ENCODE measurements at places on chromosomes 16 and 17.

DNA sequence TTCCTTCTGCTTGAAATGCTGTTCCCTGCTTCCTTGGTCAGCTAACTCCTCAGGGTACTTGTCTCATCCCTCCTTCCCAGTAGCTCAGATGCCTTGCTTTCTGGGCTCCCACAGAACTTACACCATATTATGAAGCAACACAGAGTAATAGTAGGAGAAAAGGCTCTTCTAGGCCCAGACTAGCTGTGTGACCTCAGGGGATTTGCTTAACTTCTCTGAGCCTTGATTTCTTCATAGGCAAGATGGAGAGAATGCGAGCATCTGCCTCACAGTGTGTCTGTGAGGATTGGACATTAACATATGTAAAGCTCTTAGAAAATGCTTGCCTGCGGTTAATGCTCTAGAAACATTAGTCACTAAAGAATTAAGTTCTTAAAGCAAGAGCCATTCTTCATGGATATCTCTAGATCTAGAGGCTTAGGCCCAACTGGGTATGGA, 22.3 kb upstream of the PECAM1 start:
- no peak for DNase-seq

GRCh38 chr16:5108505-5109158, 11.0 kb upstream of the EEF2KMT start:
- DNase-seq, result no peak

DNA sequence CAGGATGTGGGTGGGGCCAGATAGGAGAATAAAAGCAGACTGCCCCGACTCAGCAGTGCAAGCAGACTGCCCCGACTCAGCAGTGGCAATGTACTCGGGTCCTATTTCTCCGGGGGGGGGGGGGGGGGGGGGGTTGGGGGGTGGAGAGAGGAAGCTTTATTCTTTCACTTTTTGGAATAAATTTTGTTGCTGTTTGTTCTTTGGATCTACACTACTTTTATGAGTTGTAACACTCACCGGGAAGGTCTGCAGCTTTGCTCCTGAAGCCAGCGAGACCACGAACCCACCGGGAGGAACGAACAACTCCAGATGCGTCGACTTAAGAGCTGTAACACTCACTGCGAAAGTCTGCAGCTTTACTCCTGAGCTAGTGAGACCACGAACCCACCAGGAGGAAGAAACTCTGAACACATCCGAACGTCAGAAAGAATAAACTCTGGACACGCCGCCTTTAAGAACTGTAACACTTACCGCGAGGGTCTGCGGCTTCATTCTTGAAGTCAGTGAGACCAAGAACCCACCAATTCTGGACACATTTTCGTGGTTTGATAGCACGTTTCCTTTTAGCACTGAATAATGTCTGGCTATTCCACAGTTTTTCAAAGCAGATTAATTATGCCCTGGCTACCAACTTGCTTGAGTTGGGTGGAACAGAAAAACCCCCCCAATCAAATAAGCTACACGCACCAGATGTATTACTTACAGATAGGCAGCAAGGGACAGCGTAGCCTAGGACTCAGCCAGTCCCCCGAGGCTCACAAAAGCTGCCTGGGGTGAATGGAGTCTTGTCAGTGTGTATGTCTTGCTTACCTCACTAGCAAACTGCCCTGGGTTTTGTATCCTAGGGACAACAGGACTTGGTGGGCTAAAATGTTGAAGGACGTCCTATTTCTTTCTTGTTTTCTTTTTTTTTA, 11.9 kb downstream of the FZD2 start:
- DNase-seq, result no peak

- no peak for DNase-seq
Observed at GRCh38 chr16:89567656-89568594, 7.4 kb downstream of the RPL13 start.

DNA sequence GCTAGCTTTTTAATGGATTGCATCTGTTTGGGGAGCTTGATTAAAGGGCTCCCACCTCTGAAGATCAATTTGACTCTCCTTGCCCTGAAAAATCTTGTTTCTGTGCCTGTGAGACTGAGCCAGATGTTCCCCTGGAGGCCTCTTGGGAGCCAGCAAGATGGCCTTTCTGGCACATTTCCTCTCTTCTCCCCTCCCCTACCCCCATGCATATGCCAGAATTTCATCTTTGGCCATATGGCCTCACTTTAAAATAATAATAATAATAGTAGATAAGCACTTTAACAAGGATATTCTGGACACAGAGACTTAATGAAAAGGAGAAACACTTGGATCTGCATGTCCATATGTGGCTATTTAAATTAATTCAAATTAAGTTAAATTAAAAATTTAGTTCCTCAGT, 144.1 kb upstream of the CES5A start:
- DNase-seq, result no peak

DNA sequence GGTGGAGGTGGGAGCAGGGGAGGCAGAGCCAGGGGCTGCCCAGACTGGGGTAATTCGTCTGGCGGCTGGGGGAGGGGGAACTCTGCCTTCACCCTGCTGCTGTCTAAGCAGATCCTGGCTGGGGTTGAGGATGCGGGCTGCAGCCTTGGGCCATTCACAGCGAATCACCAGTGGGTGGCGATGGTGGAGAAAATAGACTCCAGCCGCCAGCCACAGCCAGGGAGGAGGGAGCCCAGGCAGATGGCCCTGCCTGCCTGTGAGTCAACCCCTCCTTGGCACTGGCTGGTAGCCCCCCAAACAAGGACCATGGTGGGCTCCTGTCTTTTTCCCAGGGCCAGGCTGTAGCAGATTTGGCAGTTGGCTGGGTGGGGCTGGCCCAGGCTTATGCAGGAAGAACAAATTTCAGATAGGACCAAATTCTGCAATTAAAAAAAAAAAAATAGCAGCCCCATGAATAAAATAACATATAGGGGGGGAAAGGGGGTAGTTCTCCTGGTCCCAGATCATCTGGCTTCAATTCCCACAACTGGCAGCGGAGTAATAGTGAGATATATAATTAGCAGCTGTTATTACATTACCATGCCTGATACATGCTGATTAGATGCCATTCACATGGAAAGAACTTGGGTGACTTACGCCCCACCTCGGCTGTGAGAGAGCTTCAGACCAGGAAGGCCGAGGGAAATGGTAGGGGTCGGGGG, 41.5 kb upstream of the CDH5 start:
- DNase-seq, result no peak

DNA sequence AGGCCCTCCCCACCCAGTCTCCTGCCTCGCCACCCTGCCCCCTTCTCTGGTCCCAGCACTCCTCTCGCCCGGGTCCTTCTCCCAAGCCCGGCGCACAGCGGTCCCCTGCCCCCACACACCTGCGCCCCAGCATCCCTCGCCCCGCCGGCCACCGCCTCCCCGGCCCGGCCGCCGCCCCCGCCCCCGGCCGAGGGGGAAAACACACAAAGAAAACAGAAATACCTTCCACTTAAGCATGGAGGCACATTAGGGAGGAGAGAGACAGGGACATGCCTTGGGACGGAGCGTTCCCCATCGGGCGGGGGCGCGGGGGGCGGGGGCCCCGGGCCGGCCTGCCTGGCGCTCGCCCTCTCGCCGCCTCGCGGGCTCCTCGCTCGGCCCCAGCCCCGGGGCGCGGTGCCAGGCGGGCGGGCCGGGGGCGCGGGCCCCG, 326 bp downstream of the SRCIN1 start:
- DNase-seq, result no peak

GRCh38 chr17:4648741-4649140, 7.3 kb upstream of the ALOX15 start:
- DNase-seq, result no peak

GRCh38 chr17:68674029-68674925, 73.1 kb upstream of the FAM20A start:
- DNase-seq, result no peak

DNA sequence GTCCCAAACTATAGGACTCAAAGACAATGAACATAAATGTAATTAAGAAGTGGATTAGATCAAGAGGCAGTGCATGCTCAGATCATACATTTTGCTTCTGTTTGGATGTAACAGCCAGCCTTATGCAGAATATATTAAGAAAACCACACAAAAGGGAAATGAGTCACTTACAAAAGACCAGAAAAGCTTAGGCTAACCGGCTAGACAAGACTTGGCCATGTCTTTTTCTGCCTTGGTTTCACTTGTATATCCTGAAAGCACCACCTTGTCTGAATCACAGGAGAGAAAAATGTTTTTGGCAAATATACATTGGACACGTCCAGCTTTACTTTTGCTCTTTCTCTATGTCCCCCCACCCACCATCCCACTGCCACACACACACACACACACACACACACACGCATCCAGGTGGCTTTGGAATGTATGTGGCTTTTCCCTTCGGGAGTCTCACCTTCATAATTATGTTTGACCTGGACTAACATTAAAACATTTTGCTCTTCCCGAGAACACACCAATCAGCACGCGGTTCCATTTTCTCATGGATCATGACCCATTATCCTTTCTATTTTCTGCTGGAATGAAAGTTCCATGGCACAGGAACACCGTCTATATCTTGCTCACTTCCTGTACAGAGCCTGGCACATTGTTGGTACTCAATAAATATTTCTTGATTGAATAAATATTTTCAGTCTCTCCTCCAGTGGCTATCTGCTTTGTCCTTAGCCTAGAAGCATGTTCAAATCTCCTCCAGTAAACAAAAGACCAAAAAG, 64.6 kb downstream of the CDK5R1 start:
- DNase-seq, result no peak

DNA sequence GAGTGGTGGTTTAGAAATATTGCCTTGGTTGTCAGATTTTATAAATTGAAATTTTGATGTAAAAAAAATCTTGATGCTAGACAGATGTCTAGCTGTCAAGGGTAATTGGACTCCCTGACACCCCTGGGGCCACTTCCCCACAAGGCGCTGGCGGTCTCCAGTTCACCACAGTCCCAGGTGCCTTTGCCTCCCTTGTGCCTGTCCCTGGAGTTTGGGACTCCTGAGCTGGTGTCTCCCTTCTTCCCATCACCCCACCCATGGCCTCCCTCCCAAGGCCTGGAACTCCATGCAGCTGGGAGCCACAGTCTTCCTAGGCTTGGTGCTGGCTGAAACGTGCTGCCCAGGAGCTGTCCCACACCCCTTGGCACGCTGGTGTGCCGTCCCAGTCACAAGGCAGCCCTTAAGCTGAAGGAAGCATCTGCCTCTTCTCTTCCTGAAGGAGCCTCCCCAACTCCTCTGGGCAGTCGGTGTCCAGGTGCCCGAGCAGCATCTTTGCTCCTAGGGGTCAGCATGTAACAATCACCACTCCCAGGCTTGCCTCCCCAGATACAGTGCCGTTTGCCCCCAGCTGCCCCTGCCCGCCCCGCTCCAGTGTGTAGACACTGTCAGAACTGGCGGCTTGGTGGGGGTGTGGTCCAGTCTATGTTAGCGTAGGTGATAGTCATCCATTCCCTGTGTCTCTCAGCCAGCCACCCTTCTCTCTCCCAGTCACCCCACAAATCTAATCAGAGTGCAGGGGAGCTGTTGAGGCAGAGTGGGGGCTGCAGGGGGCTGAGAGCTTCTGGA, 26.2 kb downstream of the POLR3E start:
- DNase-seq, result no peak

- DNase-seq, result no peak
Observed at GRCh38 chr17:7651665-7652387, 1.1 kb downstream of the ATP1B2 start.

GRCh38 chr17:54982399-54982798, 13.8 kb downstream of the STXBP4 start:
- DNase-seq, result no peak

GRCh38 chr17:44578947-44579346, 21.7 kb downstream of the FZD2 start:
- no peak for DNase-seq

DNA sequence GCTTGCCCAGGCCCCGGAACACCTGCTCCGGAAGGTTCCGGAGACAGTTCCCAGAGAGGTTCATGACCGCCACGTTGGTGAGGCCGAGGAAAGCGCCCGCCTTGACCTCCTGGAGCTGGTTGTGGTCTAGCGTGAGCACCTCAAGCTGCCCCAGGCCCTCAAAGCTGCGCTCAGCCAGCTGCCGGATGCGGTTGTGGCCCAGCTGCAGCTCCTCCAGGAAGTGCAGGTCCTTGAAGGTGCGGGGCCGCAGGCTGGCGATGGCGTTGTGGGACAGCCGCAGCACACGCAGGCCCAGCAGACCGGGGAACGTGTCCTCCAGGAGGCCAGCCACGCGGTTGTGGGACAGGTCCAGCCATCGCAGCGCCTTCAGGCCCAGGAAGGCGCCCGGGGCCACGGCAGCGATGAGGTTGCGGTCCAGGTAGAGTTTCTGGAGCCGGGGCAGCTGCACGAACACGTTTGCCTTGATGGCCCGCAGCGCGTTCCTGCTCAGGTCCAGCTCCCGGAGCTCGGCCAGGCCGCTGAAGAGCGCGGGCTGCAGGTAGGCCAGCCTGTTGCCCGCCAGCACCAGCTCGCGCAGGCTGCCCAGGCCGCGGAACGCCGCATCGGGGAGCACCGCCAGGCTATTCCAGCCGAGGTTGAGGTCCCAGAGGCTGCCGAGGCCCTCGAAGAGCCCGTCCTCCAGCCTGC, 2.1 kb downstream of the IGFALS start:
- no peak for DNase-seq

DNA sequence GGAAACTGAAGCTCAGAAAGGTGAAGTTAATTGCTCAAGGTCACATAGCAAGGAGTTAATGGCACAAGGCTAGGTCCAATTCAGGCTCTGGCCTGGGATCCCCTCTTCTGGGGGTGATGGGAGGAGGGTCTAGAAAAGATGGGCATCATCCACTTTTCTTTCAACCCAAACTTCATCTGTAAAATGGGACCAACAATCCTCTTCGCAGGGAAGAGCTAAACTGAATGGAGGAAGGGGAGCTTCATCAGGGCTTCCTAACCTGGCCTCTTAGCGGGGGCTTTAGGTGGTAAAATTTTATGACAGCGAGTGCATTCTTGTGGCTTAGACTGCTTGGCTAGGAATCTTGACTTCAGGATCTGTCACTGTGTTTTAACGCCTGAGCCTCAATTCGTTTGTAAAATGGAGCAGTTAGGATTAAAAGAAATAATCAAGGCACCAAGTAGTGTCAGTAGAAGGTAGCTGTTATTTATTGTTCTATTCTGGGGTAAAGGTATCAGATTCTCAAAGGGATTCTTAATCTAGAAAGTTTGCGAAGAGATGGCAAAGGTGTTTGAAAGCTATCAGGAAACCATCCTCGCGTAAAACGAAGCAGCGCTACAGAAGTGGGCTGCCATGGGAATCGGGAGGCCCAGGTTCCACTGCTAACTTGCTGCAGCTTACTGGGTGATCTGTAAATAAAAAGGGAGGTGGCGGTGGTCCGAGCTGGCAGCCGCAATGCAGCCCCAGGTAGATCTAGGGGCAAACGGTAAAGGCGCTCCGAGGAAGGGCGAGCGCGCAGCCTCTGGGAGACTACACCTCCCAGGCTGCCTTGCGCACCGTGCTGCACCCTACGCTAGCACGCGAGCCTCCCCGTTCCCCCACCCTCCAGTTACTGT, 1.5 kb upstream of the SRCAP start:
- DNase-seq, result no peak

- DNase-seq, result no peak
Observed at GRCh38 chr17:40452921-40453378, 9.7 kb downstream of the IGFBP4 start.

All from stimulated activated CD8-positive, alpha-beta memory T cell treated with anti-CD3 and anti-CD28 coated beads, Interleukin-4, amount 100 ng/mL, for 1 hour (primary cell).